ENCODE measurements at places on chromosomes 2 and 18. TPM values are rescaled to one million over a fixed set of nuclear protein-coding genes. Genes with fewer than 3 reads are reported as not detected.
A peak's percentile ranks its signal among the peaks of the same experiment; 100 is the strongest.

DNA sequence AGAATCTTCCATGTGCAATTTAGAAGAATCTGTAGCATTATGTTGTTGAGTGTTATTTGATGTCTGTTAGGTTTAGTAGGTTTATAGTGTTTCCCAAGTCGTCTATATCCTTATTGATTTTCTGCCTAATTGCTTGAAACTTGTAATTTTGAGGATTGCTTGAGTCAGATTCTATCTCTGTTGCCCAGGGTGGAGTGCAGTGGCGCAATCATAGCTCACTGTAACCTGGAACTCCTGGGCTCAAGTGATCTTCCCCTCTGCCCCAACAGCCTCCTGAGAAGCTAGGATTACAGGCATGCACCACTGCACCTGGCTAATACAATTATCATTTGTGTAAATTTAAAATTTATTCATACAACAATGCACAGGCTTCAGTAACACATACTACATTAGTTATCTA, 3.1 kb upstream of the TCF23 start:
- peaks cover 6% of the 10 kb centered on the region for H3K27me3 ChIP-seq
- no peaks in the 10 kb centered on the region for H3K36me3 ChIP-seq
- H3K4me3 ChIP-seq: no peak overlapping the region
- H3K4me1 ChIP-seq: no peaks in the 10 kb centered on the region
- no peak overlapping the region for H3K27ac ChIP-seq

HOXD12 gene
- total RNA-seq: not detected

GRCh38 chr18:37299471-37300304, 265.9 kb downstream of the CELF4 start:
- H3K27ac ChIP-seq: peak overlapping the region; percentile 49
- no peak for DNase-seq
- H3K27me3 ChIP-seq: no peaks in the 10 kb centered on the region
- H3K4me3 ChIP-seq: no peak overlapping the region
- H3K4me1 ChIP-seq: no peaks in the 10 kb centered on the region
- no peaks in the 10 kb centered on the region for H3K36me3 ChIP-seq

PLCD4 gene
- 0.73 TPM for total RNA-seq

DPP10 gene
- 8.2 TPM for total RNA-seq

LRRC30 gene
- not detected for total RNA-seq

DNA sequence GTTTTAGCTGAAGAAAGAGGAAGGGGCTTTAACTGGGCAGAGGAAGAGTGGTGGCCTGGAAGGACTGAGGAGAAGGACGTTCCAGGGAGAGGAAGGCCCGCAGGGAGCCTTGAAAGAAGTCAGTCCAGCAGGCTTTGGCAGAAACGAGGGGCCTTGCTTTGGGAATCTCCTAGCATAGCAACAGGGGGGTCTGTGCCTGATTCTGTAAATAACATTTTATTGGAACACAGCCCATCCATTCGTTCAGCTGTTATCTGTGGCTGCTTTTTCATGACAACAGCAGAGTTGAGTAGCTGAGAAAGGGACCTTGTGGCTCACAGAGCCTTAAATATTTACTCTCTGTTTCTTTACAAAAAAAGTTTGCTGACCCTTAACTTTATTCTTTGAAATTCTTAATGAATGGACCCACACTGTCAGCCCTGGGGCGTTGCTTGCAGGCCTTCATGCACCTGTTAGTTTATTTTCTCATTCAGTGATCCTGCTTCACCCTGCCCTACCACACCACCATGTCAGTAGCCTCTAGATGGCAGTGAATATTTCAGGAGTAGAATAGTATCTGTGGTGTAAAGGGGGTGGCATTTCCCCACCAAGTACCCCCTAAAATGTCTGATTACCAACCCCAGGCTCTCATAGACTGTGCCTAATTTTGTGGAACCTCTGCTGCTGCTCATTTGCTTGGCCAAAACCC, 61.0 kb downstream of the MGAT5 start:
- H3K27me3 ChIP-seq: no peaks in the 10 kb centered on the region
- no peak for DNase-seq
- no peak overlapping the region for H3K27ac ChIP-seq
- no peak overlapping the region for H3K4me3 ChIP-seq
- no peaks in the 10 kb centered on the region for H3K4me1 ChIP-seq

- H3K36me3 ChIP-seq: no peaks in the 10 kb centered on the region
- H3K4me3 ChIP-seq: no peak overlapping the region
- no peaks in the 10 kb centered on the region for H3K27me3 ChIP-seq
- H3K4me1 ChIP-seq: no peaks in the 10 kb centered on the region
These were observed 782.7 kb upstream of the SOX11 start for GRCh38 chr2:4909346-4910009.

GRCh38 chr18:35864916-35865315, 107.6 kb upstream of the RMP24 start:
- no peaks in the 10 kb centered on the region for H3K27me3 ChIP-seq
- no peaks in the 10 kb centered on the region for H3K36me3 ChIP-seq
- DNase-seq: peak; percentile 16
- no peak overlapping the region for H3K27ac ChIP-seq
- H3K4me1 ChIP-seq: peaks cover 4% of the 10 kb centered on the region

- no peak overlapping the region for H3K27ac ChIP-seq
- H3K4me1 ChIP-seq: no peaks in the 10 kb centered on the region
- peaks cover 17% of the 10 kb centered on the region for H3K27me3 ChIP-seq
- no peak for DNase-seq
- H3K36me3 ChIP-seq: no peaks in the 10 kb centered on the region
These were observed 50.4 kb downstream of the NCKAP5 start for GRCh38 chr2:133517876-133518275.

- no peak overlapping the region for H3K27ac ChIP-seq
- no peak overlapping the region for H3K4me3 ChIP-seq
- no peaks in the 10 kb centered on the region for H3K36me3 ChIP-seq
These were observed 318.8 kb upstream of the FIGN start for GRCh38 chr2:164054651-164055050.

DNA sequence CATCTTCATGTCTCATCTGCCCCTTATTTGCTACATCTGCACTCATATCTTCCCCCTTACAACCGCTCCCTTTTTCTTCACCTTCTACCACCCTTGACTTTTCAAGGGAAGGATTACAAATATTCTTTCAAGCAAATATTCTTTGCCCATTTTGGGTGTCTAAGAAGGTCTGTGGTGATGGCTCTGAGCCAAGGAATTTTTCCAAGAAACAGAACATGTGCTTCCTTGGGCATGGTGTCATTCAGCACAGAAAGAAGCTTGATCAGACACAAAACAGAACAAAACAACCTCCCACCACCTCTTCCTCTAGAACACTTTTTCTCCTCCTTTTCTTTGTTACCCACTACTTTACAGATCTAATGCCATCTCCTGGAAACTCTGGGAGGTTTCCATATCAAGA, 313.7 kb downstream of the SATB2 start:
- H3K36me3 ChIP-seq: no peaks in the 10 kb centered on the region
- H3K27ac ChIP-seq: no peak overlapping the region
- no peaks in the 10 kb centered on the region for H3K4me1 ChIP-seq
- DNase-seq: no peak
- no peak overlapping the region for H3K4me3 ChIP-seq

RIT2 gene
- total RNA-seq: 0.81 TPM

- no peak overlapping the region for H3K27ac ChIP-seq
- peaks cover 97% of the 10 kb centered on the region for H3K27me3 ChIP-seq
- no peaks in the 10 kb centered on the region for H3K4me1 ChIP-seq
- no peaks in the 10 kb centered on the region for H3K36me3 ChIP-seq
- DNase-seq: peak; percentile 79
These were observed 2.4 kb downstream of the EPAS1 start for GRCh38 chr2:46299365-46300263.

DNA sequence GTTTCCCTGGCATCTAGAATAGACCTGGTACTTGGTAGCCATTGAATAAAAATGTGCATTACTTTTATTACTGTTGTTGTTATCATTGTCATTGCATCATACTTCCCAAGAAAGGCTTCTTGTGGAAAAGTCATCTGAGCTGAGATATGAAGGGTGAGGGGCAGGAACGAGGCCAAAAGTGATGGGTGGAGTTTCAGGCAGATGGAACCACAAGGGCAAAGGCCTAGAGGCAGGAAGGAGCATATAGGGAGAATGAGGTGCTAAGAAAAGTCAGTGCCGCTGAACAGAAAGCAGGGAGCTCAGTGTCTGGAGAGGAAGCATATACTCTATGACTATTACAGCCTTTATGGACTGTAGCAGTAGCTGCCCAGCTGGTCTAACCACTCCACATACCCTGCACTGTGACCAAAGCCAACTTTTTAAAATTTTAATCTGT, 219.3 kb downstream of the SPP2 start:
- H3K27me3 ChIP-seq: no peaks in the 10 kb centered on the region
- DNase-seq: no peak
- H3K4me3 ChIP-seq: no peak overlapping the region
- H3K36me3 ChIP-seq: no peaks in the 10 kb centered on the region
- H3K4me1 ChIP-seq: no peaks in the 10 kb centered on the region

DNA sequence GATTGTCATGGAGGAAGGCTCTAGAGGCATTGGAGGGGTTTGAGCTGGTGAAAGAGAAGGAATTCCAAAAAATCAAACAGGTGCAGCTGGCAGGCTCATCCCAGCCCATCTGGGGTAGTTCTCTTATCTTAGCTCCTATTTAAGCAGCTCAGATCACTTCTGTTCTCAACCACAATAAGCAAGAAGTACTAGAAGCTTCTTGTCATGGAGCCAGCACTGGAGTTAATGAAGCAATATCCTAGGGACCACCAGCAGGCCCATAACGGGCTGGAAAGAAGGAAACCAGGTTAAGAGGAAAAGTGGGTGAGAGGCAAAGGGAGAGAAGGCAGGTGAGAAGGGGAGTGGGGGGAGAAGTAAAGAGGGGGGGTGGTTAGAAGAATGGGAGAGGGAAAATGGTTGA, 100.7 kb upstream of the ZFP36L2 start:
- H3K27ac ChIP-seq: no peak overlapping the region
- H3K4me3 ChIP-seq: no peak overlapping the region
- peaks cover 3% of the 10 kb centered on the region for H3K4me1 ChIP-seq
- H3K36me3 ChIP-seq: no peaks in the 10 kb centered on the region
- no peaks in the 10 kb centered on the region for H3K27me3 ChIP-seq
- DNase-seq: no peak

- H3K4me1 ChIP-seq: no peaks in the 10 kb centered on the region
- no peak for DNase-seq
- H3K27me3 ChIP-seq: no peaks in the 10 kb centered on the region
- no peak overlapping the region for H3K27ac ChIP-seq
These were observed 114.8 kb upstream of the CDC42EP3 start for GRCh38 chr2:37786191-37786698.

CD226 gene
- total RNA-seq: 0.32 TPM

DNA sequence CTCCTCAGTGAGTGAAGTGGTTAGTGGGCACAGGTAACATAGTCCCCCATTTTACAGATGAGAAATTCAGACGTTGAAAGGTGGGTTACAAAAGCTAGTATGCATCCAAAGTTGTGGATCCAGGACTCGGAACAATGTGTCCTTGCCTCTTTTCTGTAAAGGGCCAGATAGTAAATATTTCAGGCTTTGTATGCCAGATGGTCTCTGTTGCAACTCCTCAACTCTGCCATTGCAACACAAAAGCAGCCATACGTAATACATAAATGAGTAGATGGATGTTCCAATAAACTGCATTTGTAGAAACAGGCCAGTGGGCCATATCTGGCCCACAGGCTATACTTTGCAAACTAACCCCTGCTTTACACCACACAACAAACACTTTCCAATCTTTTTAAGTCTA, 166.6 kb upstream of the PKDCC start:
- H3K27me3 ChIP-seq: peaks cover 6% of the 10 kb centered on the region
- H3K4me3 ChIP-seq: no peak overlapping the region
- no peaks in the 10 kb centered on the region for H3K4me1 ChIP-seq
- no peak for DNase-seq
- no peaks in the 10 kb centered on the region for H3K36me3 ChIP-seq

ANAPC1 gene
- 74.5 TPM for total RNA-seq

GRCh38 chr2:154489266-154489858, 209.1 kb upstream of the KCNJ3 start:
- H3K4me3 ChIP-seq: no peak overlapping the region
- H3K36me3 ChIP-seq: no peaks in the 10 kb centered on the region
- no peak for DNase-seq
- H3K4me1 ChIP-seq: no peaks in the 10 kb centered on the region

GRCh38 chr2:238104226-238104690, 4.1 kb downstream of the ESPNL start:
- H3K4me1 ChIP-seq: no peaks in the 10 kb centered on the region
- peak; percentile 45 for DNase-seq
- no peak overlapping the region for H3K4me3 ChIP-seq

GRCh38 chr2:180761224-180761623, 219.2 kb upstream of the UBE2E3 start:
- no peak for DNase-seq
- no peaks in the 10 kb centered on the region for H3K27me3 ChIP-seq
- H3K27ac ChIP-seq: no peak overlapping the region
- H3K4me3 ChIP-seq: no peak overlapping the region
- H3K36me3 ChIP-seq: no peaks in the 10 kb centered on the region
- no peaks in the 10 kb centered on the region for H3K4me1 ChIP-seq

- no peak for DNase-seq
- H3K4me1 ChIP-seq: peaks cover 8% of the 10 kb centered on the region
- no peak overlapping the region for H3K4me3 ChIP-seq
- no peaks in the 10 kb centered on the region for H3K27me3 ChIP-seq
- no peaks in the 10 kb centered on the region for H3K36me3 ChIP-seq
These were observed 28.0 kb downstream of the PLB1 start for GRCh38 chr2:28523902-28524301.

DNA sequence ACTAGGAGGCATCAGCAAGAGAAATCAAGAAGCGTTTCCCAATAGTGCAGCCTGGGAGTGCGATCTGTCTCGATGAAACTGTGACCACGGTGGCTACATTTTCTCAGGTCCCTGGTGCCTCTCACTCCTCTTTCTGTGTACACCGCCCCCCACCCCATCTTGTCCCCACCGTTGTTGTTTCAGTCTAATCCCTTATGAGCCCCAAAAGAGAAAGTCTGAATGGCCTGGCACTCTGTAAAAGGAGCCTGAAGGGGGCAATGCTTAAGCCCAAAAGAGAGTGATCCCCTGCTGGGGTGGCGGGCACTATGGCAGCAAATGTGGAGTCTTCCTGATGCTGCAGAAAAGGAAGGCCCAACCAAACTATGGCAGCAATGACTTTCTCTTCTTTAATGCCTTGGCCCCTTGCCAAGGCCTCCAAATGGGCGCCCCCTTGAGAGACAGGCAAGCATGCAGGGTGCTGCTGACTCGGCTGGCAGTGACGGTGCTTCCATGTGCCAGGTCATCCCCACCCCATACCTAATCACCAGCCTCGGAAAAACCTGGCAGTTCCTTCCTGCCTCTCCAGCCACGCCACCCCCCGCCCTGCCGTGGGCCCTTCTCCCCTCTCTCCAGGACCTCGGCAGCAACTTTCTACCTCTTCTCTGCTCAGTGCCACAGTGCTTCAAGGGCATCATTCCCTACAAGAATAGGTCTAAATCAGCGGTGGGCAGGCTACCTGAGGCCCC, 123.0 kb downstream of the CYP26B1 start:
- no peak overlapping the region for H3K4me3 ChIP-seq
- H3K4me1 ChIP-seq: no peaks in the 10 kb centered on the region
- H3K36me3 ChIP-seq: no peaks in the 10 kb centered on the region
- DNase-seq: peak; percentile 34

GRCh38 chr2:29640360-29640759, 281.0 kb downstream of the ALK start:
- no peaks in the 10 kb centered on the region for H3K4me1 ChIP-seq
- no peaks in the 10 kb centered on the region for H3K27me3 ChIP-seq
- no peak overlapping the region for H3K27ac ChIP-seq
- H3K36me3 ChIP-seq: no peaks in the 10 kb centered on the region
- DNase-seq: no peak

- H3K4me1 ChIP-seq: no peaks in the 10 kb centered on the region
- no peak overlapping the region for H3K4me3 ChIP-seq
- H3K27ac ChIP-seq: no peak overlapping the region
- peaks cover 10% of the 10 kb centered on the region for H3K27me3 ChIP-seq
- H3K36me3 ChIP-seq: no peaks in the 10 kb centered on the region
These were observed 315.7 kb downstream of the KCNS3 start for GRCh38 chr2:18194161-18194560.

- H3K4me3 ChIP-seq: no peak overlapping the region
- no peaks in the 10 kb centered on the region for H3K27me3 ChIP-seq
- no peak for DNase-seq
- H3K36me3 ChIP-seq: no peaks in the 10 kb centered on the region
These were observed 170.3 kb upstream of the SPRED2 start for GRCh38 chr2:65602603-65603235.

Data from endodermal cell (in vitro differentiated cells).